NCI-H1436 (cell line): ENCODE measurements at places on chromosomes 16 and 17.

GRCh38 chr17:77882481-77883212 is 75.9 kb upstream of the TNRC6C start:
- no peak for DNase-seq

GRCh38 chr16:75572864-75573542 is 6.8 kb downstream of the GABARAPL2 start:
- DNase-seq, result no peak

DNA sequence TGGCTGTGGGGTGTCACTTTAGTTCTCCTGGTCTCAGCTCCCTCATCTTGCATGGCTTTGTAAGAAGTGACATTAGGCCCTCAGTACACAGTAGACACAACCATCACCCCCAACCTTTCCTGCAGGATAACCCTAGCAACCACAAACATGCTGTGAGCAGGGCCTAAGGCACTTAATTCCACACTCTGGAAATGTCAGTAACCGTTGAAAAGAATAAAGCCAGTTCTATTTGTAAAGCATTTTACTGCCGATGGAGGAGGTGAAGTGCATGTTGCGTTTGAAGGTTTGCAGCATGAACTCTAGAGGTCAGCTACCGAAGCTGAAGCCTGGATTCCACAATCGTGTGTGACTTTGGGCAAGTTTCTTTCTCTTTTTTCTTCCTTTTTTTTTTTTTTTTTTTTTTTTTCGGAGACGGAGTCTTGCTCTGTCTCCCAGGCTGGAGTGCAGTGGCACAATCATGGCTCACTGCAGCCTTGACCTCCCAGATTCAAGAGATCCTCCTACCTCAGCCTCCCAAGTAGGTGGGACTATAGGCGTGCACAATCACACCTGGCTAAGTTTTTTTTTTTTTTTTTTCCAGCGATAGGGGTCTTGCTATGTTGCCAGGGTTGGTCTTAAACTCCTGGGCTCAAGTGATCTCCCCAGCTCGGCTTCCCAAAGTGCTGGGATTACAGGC is 26.1 kb upstream of the TOB1 start:
- no peak for DNase-seq

DNA sequence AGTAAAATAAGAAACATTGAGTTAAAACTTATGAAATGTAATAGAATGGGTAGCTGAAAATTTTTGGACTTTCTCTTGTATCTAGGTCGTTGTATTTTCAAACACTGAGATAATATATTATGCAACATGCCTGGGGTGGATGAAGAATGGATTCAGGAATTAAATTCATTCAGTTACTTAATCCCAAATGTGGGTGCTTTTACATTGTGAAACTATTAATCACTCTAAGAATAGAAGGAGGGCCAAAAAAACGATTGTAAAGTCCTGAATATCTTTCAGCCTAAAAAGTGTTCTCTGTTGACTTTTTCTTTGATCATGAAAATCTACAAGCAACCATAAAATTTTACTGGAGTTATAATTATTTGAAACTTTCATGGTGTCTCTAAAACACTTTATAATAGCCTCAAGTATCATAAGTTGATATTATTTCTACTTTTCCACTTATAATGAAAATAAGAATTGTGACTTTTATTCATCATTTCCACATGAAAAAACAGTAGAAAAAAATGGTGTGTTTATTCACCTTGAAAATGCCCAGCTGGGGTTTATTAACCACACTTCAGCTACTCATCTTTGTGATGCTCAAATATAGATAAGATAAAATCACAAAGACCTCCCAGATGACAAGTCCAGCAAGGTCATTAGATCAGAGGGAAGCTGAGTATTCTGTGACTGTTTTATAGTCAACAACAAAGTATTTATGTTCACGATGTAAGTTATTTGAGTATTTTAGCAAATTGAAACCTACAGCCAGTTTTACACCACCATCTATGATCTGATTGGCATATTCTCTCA is 619.9 kb upstream of the SOX9 start:
- DNase-seq, result no peak

DNA sequence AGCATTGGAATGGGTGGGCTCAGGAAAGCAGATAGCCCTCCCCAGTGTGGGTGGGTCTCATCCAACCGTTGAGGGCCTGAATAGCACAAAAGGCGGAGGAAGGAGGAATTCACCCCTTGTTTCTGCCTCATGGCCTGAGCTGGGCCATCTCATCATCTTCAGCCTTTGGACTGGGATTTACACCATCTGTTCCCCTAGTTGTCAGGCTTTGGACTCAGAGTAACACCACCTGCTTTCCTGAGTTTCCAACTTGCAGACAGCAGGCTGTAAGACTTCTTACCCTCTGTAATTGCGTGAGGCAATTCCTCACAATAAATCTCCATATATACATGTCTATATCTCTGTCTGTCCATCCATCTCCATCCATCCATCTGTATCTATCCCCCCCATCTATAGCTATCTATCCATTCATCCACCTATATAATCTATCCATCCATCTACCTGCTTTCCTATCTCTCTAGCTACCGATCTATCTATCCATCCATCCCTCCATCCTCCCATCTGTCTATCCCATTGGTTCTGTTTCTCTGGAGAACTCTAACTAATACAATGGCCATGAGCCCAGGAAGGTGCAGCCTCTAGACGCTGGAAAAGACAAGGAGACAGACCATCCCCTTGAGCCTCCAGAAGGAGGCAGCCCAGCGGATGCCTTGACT is 21.3 kb downstream of the DNAH17 start:
- DNase-seq, result no peak

DNA sequence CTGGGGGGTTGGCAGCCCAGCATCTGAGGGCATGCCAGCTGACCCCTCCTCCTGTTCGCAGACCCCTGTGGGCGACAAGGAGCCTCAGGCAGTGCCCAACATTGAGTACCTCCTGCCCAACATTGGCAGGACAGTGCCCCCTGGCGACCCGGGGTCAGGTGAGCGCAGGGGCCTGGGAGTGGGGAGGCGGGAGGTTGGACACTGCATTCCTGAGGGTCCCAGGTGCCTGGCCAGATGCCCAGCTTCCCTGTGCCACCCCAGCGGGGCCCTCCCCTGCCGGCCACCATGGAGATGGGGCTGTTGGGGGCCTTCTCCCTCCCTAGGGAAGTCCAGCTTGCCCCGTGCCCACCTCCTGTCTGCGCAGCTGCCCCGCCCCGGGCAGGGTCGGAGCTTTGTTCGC is 70.1 kb downstream of the ARHGAP23 start:
- no peak for DNase-seq

- DNase-seq, result no peak
Measured at GRCh38 chr17:58641887-58642311, 49.9 kb downstream of the TEX14 start.

DNA sequence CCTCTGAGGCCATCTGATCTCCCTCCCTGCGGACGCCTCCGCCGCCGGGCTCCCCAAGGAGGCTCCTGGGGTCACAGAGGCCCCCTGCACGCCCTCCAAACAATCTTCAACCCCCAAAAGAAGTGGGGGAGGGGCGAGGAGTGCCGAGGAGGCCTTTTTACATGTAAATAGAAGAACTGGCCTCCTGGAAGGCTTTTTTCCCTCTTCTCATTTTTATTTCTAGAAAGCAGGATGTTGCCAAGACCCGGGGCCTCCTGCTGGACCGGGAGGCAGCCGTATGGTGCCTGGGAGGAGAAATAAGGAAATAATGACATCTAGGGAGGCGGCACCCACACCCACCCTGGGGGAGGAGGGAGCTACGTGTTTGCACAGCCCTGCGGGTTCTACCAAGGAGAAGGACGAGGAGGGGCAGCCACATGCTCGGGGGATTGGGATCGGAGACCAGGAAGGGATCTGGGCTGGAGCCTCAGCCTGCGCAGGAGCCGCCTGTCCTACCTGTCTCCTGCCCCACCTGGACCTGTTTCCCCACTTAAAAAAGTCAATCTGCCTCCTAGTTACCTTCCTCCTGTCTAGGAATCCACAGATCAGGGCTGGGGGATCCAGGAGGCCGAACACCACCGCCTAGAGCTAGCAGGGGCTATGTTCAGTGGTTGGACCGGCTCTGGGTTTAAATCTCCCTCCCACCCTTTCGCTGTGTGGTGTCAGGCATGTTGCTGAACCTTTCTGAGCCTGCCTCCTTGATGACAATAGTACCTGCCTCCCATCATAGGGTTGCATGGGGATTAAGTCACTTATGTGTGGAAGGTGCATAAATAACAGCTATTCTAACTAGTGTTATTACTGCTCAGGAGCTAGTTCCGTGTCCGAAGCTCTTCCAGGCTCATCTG is 175.7 kb upstream of the GSE1 start:
- peak; percentile 28 for DNase-seq
